ENCODE measurements at places on chromosomes 1 and 21.
A peak's percentile ranks its signal among the peaks of the same experiment; 100 is the strongest.

DNA sequence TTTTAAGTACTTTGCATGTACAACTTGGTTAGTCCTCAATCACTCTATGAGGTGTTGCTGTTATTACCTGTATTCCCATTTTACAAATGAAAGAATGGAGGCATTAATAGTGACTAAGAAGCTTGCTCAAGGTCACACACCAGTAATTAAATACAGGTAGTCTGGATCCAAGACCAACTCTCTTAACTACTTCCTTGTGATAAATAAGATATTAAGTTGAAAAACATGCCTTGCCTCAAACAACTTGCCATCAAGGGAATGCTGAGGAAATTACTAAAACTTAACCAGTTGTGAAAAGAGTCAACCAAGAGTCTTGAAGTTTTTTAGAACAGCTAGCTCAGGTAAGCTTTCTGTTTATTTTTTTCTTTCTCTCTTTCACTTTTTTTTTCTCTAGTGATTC is 21.0 kb upstream of the LAMC1 start:
- no peak for DNase-seq

- DNase-seq, result no peak
Measured at GRCh38 chr1:53580009-53580400, 120.8 kb downstream of the DMRTB1 start.

DNA sequence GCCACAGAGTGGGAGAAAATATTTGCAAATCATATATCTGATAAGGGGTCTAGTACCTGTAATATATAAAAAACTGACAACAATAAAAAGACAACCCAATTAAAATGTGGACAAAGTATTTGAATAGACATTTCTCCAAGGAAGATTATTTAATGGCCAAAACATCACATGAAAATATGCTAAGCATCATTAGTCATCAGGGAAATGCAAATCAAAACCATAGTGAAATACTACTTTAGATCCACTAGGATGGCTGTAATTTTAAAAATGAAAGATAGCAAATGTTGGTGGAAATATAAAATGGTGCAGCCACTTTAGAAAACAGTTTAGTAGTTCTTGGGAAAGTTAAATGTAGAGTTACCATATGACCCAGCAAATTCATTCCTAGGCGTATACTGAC is 118.7 kb upstream of the KIF26B start:
- DNase-seq, result no peak

DNA sequence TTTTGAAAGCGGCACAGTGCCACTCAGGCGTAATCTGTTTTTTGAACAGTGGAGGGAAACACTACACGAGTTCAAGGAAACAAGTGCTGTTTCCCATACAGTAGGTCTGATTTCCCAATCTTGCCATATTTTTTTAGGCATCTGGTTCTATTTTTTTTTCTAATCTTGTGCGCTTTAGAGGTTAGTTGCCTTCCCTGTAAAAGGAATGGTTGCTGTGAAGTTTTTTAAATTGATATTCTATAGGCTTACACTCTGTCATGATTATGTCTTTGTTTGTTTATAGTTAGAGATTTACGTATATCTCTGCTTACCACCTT is 1.2 kb downstream of the NASP start:
- DNase-seq, result no peak

- no peak for DNase-seq
Measured at GRCh38 chr21:29130270-29130969, at the start of gene MAP3K7CL. Gene MAP3K7CL (plus strand): TSS chr21:29130644. CDS start chr21:29133345, 2,701 bp downstream.

DNA sequence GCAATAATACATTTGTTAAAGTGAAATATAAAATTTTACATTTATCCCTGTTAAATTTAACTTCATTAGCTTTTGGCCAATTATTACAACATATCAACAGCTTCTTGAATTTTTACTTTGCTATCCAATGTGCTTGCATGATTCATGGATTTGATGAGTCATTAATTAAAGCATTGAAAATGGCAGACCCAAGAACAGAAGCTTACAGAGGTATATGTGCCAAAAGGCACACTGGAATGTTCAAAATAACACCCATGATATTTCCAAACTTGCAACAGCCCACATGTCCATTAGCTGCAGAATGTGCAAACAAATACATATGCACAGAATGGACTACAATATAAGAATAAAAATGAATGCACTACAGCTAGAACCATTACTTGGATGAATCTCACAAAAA is 76.4 kb upstream of the MAN1A2 start:
- DNase-seq, result no peak

- DNase-seq, result peak; percentile 80
Measured at GRCh38 chr1:7470904-7471638, 300.0 kb upstream of the VAMP3 start.

GRCh38 chr21:41431788-41432548 is 5.9 kb downstream of the MX1 start:
- no peak for DNase-seq
